ENCODE measurements at places on chromosomes 5 and 9. TPM values are rescaled to one million over a fixed set of nuclear protein-coding genes. Genes with fewer than 3 reads are reported as not detected.

- no peaks in the 10 kb centered on the region for H3K4me1 ChIP-seq
- H3K36me3 ChIP-seq = peaks cover 57% of the 10 kb centered on the region
- no peak overlapping the region for H3K27ac ChIP-seq
Measured at GRCh38 chr9:76161106-76161505, 233.1 kb downstream of the RFK start.

DNA sequence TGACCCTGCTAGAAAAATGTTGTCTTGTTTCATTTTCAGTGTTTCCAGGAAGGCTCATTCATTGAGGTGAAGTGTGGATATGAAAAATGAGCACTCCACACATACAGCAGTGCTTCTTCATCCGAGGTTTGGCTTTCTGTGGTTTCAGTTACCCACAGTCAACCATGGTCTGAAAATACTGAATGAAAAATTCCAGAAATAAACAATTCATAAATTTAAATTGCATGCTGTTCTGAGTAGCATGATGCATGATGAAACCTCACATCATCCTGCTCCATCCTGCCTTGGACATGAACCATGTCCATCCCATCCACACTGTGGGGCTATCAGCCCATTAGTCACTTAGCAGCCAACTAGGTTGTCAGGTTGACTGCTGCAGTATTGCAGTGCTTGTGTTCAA, 10.4 kb upstream of the SLC45A2 start:
- H3K4me1 ChIP-seq = no peaks in the 10 kb centered on the region
- no peak for DNase-seq
- H3K27me3 ChIP-seq = no peaks in the 10 kb centered on the region

- DNase-seq = no peak
- no peak overlapping the region for H3K4me3 ChIP-seq
- H3K36me3 ChIP-seq = no peaks in the 10 kb centered on the region
- no peak overlapping the region for H3K27ac ChIP-seq
Measured at GRCh38 chr5:157309796-157310195, 43.9 kb downstream of the CYFIP2 start.

- no peak overlapping the region for H3K4me3 ChIP-seq
- H3K27me3 ChIP-seq = no peaks in the 10 kb centered on the region
Measured at GRCh38 chr5:72478684-72479083, 28.5 kb downstream of the ZNF366 start.

GRCh38 chr5:143119291-143119769, 284.2 kb downstream of the NR3C1 start:
- no peaks in the 10 kb centered on the region for H3K36me3 ChIP-seq
- DNase-seq = no peak
- H3K4me3 ChIP-seq = no peak overlapping the region
- H3K27me3 ChIP-seq = no peaks in the 10 kb centered on the region

- DNase-seq = no peak
- H3K27ac ChIP-seq = peak overlapping the region; percentile 47
- no peak overlapping the region for H3K4me3 ChIP-seq
Measured at GRCh38 chr5:176530393-176530982, 6.7 kb downstream of the RNF44 start.

GRCh38 chr5:80798633-80799032, 143.8 kb upstream of the DHFR start:
- peaks cover 56% of the 10 kb centered on the region for H3K36me3 ChIP-seq
- H3K4me3 ChIP-seq = no peak overlapping the region
- no peak overlapping the region for H3K27ac ChIP-seq
- H3K27me3 ChIP-seq = no peaks in the 10 kb centered on the region
- no peaks in the 10 kb centered on the region for H3K4me1 ChIP-seq

- H3K27ac ChIP-seq = no peak overlapping the region
- H3K27me3 ChIP-seq = no peaks in the 10 kb centered on the region
- H3K36me3 ChIP-seq = no peaks in the 10 kb centered on the region
- no peaks in the 10 kb centered on the region for H3K4me1 ChIP-seq
- H3K4me3 ChIP-seq = no peak overlapping the region
Measured at GRCh38 chr9:99590840-99591239, 230.8 kb upstream of the NR4A3 start.

- peaks cover 14% of the 10 kb centered on the region for H3K4me1 ChIP-seq
- no peak overlapping the region for H3K4me3 ChIP-seq
- H3K27ac ChIP-seq = no peak overlapping the region
- DNase-seq = no peak
- no peaks in the 10 kb centered on the region for H3K36me3 ChIP-seq
- no peaks in the 10 kb centered on the region for H3K27me3 ChIP-seq
Measured at GRCh38 chr5:150659360-150660107, 1.5 kb upstream of the MYOZ3 start.

GRCh38 chr5:137233726-137234125, 265.4 kb downstream of the SPOCK1 start:
- DNase-seq = no peak
- no peaks in the 10 kb centered on the region for H3K27me3 ChIP-seq
- H3K4me3 ChIP-seq = no peak overlapping the region
- no peaks in the 10 kb centered on the region for H3K4me1 ChIP-seq
- no peak overlapping the region for H3K27ac ChIP-seq

DNA sequence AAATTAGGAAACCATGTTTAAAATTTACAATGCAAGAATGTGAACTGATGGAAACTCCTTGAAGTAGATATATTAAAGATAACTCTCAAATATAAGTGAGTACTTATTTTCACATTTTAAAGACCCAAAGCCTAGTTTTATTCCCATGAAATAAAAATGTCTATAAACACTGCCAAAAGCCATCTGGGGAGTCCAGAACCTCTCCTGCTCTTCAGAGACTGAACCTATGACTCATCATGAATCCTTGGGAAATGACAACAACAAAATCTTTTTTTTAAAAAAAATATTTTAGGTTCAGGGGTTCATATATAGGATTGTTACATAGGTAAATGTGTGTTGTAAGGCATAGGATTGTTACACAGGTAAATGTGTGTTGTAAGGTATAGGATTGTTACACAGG, 33.8 kb upstream of the FYB1 start:
- no peaks in the 10 kb centered on the region for H3K36me3 ChIP-seq
- no peak overlapping the region for H3K4me3 ChIP-seq
- H3K27ac ChIP-seq = no peak overlapping the region
- no peaks in the 10 kb centered on the region for H3K4me1 ChIP-seq

DNA sequence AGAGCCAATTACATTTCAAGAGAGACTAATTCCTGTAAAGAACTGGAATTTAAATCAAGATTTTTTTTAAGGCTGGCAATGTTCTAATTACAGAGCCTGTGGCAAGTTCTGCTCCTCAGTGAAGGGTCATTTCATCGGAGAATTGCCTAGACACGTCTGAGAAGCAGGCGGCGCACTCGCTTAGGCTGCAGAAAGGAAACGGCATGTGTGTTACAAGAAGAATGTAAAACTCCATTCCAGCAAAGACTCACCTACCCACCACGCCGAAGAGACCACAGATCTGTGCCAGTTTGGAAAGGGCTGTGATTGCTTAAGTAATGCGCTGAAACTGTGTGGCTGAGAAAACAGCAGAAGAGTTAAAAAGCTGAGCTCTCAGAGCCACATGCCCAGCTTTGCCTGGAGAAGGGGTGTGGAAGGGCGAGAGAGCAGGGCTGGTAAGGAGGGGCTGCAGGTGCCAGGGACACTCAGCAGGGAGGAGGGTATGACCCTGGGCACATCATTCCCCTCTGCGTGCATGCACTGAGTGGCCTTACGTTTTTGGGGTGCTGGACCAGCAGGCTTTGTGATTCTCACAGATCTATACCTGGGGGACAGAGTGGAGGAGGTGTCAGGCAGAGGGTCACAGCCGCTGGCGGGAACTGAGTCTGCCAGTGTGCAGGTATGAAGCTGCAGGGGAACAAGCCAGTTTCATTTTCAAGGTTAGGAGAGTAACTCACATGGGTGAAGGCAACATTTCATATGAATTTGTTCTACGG, 17.8 kb upstream of the SLC25A51 start:
- no peaks in the 10 kb centered on the region for H3K36me3 ChIP-seq
- no peak overlapping the region for H3K4me3 ChIP-seq
- H3K27ac ChIP-seq = no peak overlapping the region
- no peak for DNase-seq
- H3K4me1 ChIP-seq = peaks cover 24% of the 10 kb centered on the region

DNA sequence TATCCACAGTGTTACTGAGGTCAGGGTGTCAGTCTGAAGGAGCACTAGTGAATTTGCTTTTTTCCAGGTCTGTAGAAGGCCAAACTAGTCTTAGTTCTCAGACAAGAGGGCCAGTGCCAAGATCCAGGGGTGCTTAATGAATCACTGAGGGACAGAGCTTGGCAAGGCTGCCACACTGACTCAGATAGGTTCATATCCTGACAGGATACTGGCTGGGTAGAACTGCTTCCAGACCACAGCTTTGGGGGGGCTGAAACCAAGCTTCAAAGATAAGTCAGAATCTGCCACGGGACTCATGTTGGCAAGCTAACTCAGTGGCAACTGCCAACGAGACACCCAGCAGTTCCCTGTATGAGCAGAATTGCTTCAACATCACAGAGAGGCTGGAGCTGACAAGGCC, 1125.4 kb downstream of the EFNA5 start:
- no peak for DNase-seq
- no peak overlapping the region for H3K27ac ChIP-seq
- no peaks in the 10 kb centered on the region for H3K36me3 ChIP-seq
- H3K4me3 ChIP-seq = no peak overlapping the region
- H3K27me3 ChIP-seq = no peaks in the 10 kb centered on the region
- no peaks in the 10 kb centered on the region for H3K4me1 ChIP-seq

GRCh38 chr5:71573591-71573990, 13.5 kb upstream of the MCCC2 start:
- peaks cover 29% of the 10 kb centered on the region for H3K36me3 ChIP-seq
- H3K27ac ChIP-seq = no peak overlapping the region
- no peaks in the 10 kb centered on the region for H3K4me1 ChIP-seq
- H3K27me3 ChIP-seq = no peaks in the 10 kb centered on the region

GRCh38 chr5:126851501-126852011, 74.6 kb downstream of the LMNB1 start:
- no peak for DNase-seq
- peak overlapping the region; percentile 41 for H3K27ac ChIP-seq
- H3K4me3 ChIP-seq = no peak overlapping the region
- no peaks in the 10 kb centered on the region for H3K27me3 ChIP-seq

DNA sequence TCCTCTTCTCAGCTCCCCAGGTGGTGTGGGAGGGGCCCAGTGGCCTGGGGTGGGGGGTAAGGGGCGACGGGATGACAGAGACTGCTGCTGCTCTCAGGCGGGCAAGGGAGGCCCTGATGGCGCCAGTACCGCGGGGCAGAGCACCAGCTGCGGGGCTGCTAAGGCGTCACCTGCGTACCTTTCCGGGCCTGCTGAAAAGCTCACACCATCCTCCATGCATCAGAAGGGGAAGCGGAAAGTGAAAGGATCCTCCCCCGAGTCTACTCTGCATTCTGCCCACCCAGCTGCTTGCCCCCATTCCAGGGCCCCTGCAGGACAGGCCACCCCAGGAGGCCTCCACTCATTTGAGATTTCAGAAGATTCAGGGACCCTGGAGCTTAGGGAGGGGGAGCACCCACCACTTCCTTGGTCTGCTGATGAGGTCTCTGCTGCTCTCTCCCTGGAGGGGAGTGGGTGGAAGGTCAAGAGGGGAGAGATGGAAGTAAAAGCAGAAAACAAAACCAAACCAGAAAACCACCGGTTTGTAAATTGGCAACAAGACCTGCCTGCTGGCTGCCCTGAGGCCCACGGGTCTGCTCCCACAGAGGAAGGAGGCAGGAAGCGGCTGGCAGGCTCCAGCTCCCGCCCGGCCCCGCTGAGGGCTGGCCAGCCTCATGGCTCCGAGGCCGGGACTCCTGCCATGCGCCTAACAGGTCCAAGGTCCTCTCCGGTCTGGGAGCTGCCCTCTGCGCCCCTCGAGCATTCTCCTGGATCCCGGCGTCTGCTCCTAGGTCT, 33.6 kb downstream of the PRRT1B start:
- no peaks in the 10 kb centered on the region for H3K4me1 ChIP-seq
- no peak overlapping the region for H3K4me3 ChIP-seq
- H3K27me3 ChIP-seq = no peaks in the 10 kb centered on the region
- H3K36me3 ChIP-seq = peaks cover 98% of the 10 kb centered on the region
- DNase-seq = no peak

DNA sequence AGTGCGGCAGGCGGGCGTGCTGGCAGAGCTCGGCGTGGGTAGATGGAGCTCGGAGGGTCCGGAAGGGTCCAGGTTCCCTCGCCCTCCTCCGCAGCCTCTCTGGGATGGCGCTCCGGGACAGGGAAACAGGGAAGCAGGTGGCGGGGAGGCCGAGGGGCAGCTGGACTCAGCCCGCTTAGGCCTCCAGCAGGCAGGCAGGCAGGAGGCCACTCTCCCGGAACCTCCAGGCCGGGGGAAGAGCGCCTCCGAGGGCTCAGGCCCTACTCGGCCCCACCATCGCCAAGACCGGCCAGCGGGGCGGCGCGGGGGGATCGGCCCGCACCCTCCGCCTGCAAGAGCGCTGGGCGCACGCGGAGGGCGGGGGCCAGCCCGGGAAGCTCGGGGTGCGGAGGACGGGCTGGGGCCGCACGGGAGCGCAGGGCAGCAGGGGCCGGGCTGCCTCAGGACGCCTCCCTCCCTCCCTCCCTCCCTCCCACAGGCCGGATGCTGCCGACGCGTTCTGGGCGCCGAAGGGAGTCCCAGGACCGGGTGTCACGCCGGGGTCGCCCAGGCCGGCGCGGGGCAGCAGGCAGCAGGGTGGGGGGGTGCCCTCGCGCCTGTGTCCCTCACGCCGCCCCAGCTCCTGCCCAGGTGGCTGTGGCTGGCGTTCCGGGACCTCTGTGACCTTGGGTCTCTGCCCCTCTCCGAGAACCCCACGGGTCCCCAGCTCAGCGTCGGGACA, 977 bp downstream of the MGAT4B start:
- H3K27ac ChIP-seq = peak overlapping the region; percentile 99
- no peaks in the 10 kb centered on the region for H3K27me3 ChIP-seq
- H3K4me1 ChIP-seq = peaks cover 54% of the 10 kb centered on the region
- no peaks in the 10 kb centered on the region for H3K36me3 ChIP-seq
- H3K4me3 ChIP-seq = peak overlapping the region; percentile 87
- no peak for DNase-seq

The ADAMTS16 gene
- 2.4 TPM for total RNA-seq

The SNAPC4 gene
- 9.8 TPM for total RNA-seq

The HAVCR2 gene
- 7.7 TPM for total RNA-seq

The SHISAL2B gene
- not detected for total RNA-seq

The RMRP gene
- total RNA-seq = 1,964 TPM

The SPOCK1 gene
- total RNA-seq = 119 TPM

The IFNB1 gene
- total RNA-seq = not detected

The BAG1 gene
- total RNA-seq = 134 TPM

The SLIT3 gene
- total RNA-seq = 16.6 TPM

The FIBCD1 gene
- total RNA-seq = not detected

The CYLC2 gene
- total RNA-seq = not detected

The BTNL8 gene
- not detected for total RNA-seq

The CBY3 gene
- total RNA-seq = not detected

The ACOT12 gene
- total RNA-seq = not detected

The FREM1 gene
- total RNA-seq = 6.6 TPM

The PCDHB3 gene
- total RNA-seq = 3.9 TPM

The LIFR gene
- total RNA-seq = 145 TPM

The PLPP7 gene
- total RNA-seq = 24.6 TPM

The FCN1 gene
- total RNA-seq = 0.42 TPM

The SLC4A9 gene
- total RNA-seq = not detected
